ENCODE measurements at places on chromosomes 1 and 21. TPM values are rescaled to one million over a fixed set of nuclear protein-coding genes. Genes with fewer than 3 reads are reported as not detected.

GRCh38 chr1:7669559-7670311 is 101.4 kb upstream of the VAMP3 start:
- peak; percentile 61 for DNase-seq

GRCh38 chr1:199084293-199084692 is 445.5 kb downstream of the PTPRC start:
- no peak for DNase-seq

DNA sequence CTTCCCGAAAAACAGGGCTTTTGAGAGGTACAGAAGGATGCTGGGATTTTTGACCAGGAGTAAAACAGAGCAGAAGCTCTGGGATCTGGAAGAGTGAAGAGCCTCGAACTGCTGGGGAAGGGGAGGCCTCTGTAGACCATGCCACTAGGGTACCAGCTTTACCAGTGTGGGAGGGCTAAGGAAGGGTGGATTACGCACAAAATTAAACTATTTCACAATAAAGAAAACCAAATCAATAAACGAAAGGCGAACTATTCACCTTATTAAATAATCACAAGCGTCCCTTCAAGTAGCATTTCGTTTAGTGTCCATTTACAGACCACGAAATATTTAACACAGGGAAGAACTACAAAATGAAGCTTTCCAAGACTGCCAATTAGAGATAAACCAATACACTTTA is 723 bp downstream of the CZIB start:
- DNase-seq: no peak

GRCh38 chr1:70171512-70171911 is 33.9 kb downstream of the LRRC40 start:
- DNase-seq: no peak

GRCh38 chr1:38370716-38371504 is 324.3 kb upstream of the POU3F1 start:
- DNase-seq: no peak

GRCh38 chr1:84042461-84042860 is 43.5 kb upstream of the TTLL7 start:
- no peak for DNase-seq

- no peak for DNase-seq
Observed at GRCh38 chr1:229942501-229942900, 124.5 kb upstream of the GALNT2 start.

DNA sequence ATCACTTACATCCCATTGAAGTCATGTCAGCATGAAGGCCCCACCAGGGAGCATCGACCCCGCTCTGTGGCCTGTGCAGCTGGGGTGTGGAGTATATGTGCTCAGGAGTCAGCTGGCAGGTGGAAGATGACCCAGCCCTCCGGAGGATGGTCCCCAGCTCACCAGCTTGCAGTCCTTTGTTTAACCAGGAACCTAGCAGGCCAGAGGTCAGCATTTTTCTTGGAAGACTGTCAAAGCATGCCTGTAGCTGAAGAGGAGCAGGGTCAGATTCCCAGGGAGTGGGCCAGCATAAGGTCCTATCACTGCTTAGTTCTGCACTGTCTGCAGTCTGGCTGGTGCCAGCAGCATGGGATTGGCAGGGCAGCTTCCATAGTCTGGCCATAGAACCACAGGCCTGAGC is 12.7 kb downstream of the NFASC start:
- DNase-seq: no peak

DNA sequence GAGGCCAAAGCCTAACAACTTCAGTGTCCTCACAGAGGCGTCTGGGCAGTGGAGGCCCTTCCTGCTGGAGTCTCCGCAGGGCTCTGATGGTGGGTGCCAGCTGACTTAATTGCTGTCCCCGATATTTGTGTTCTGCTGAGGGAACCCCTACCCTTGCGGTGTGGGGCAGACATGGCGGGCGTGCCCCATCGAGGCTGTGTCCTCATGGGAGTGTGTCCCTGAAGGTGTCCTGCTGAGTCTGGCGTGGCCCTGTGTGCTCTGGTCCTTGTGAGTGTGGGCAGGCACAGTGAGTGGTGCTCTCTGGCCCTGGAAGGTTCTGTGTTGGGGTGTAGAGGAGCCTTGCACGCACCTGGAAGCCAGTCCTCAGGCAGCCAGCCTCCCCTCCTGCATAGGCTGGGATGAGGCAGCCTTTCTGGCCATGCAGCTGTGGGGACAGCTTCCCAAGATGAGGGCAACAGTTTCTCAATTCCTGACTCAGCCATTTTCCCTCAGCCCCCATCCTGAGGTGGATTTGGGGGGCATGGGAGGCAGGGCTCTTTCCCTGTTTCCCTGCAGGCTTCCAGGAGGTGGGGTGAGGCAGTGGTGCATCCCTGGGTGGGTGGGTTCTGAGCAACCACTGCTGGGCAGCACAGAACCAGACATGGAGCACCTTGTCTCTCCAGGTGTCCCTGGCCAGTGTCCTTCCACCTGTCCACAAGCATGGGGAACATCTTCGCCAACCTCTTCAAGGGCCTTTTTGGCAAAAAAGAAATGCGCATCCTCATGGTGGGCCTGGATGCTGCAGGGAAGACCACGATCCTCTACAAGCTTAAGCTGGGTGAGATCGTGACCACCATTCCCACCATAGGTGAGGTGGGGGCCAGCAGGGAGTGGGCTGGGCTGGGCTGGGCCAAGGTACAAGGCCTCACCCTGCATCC is 6.5 kb downstream of the C1orf35 start:
- no peak for DNase-seq

DNA sequence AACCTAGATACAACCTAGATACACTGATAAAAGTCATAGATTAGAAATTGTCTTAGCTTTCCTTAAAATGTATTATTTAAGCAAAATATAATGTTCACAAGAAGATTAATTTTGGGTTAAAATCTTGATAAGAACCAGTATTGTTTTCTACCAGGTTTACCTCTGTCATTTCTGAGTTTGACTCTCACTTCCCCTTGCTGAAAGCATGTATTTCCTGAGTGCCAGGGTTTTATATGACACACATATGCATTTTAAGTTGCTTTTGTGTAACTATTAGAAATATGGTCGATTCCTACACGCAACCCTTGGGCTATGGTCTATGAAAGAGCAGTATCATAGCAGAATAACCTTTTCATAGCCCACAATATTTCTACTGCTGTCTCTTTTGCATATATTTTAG is 351.7 kb downstream of the ZP4 start:
- DNase-seq: no peak

DNA sequence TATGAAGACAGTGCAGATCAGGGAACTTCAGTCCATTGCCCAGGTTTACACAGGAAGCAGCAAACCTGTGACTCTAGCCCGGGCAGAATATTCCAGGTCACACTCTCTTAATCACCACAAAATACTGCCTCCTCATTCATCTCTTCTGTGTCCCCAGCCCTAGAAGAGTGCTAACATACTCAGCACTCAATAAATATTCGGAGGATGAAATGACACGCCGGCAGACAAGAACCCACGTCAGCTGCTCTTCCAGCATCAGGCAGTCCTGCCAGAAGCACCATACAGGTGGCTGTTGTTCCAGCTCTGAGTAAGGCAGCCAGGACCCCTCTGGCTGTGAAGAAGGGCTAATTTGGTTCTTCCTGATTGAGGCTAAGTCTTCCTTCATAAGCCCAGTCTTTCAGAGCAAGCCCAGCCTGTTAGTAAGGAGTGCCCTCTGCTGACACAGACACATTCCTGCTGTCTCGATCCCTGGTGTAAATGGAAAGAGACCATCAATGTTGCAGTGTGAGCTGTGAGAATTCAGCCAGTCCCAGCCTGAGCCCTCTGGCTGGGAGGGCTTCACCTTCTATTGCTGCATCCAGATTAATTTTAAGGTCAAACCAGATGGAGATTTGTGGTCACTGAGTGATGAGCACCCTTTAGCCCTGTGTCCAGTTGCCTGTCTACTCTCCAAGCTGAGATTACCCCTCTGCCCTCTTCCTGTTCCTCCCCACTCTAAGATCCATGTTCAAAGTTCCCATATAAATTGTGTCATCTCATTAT is 45.0 kb upstream of the KIRREL1 start:
- peak; percentile 76 for DNase-seq

DNA sequence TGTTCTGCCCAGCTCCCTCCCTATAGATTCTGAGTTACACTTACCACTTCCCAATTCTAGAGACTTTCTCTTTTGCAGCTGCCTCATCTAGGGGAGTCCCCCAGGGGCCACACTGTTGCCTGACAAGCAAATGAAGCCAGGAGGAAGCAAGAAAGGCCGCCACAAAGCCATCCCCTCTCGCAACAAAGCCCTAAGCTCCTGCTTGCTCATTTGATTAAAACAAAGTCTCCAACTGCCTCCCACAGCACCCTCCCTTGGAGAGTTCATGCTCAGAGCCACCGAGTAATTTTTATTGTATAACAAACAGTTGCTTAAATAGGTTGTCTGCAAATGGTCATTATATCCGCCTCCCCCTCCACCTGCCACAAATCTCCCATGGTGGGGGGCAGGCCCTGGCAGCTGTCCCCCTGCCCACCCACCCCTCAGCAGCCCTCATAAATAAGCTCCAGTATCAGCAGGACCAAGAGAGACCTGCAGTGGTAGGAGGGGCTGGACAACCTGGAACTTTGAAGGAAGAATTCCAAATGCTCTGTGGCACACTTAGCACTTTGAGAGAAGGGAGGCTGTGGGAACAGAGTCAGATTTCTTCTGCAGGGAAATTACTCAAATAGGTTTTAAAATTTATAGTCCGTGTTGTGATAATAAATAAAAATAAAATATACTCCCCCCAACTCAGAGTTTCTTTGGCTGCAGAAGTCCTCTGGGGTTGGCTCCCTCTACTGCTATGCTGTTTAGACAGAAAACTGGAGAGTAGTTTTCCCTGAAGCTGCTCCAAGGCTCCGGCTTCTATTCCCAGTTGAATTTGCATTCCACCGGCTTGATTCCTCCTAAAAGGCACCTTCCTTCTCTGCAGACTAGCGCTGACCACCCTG is 237.5 kb downstream of the TTLL7 start:
- DNase-seq: no peak

GRCh38 chr1:221739018-221739676 is 2.7 kb downstream of the DUSP10 start:
- no peak for DNase-seq

GRCh38 chr1:202968895-202969295 is 1.8 kb upstream of the CYB5R1 start:
- DNase-seq: peak; percentile 86

DNA sequence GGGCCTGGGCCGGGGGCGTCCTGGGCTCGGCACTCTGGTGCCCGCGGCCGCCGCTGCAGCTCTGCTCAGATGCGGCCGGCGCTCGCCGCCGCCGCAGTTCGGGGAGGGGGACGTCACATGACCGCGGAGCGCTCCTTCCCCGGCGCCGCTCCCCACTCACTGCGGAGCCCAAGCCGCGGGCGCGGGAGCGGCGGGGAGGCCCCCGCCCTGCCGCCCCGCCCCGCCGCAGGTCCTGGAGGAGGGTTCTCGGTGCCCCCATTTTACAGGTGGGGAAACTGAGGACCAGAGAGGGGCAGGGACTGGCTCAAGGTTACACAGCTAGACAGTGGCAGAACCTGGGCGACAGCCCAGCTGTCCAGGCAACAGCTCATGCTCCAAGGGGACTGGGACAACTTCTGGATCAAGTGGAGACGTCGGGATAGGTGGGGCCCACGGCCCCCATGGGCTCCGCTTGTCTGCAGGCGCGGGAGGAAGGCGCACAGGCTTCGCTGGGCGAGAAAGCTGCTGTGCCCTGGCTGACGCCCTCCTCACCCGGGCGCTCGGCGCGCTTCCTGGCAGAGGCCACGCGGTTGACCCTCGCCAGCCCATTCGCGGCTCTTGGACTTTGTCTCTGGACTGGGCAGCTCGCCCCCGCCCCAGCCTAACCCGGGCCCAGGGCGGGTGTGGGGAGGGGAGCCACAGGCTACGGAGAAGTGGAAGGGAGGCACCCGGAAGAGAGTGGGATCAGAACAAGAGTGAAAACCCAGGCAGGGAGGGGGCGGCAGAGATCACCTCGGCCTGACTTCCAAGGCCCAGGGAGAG is at the start of gene RAP1GAP:
TSS of gene RAP1GAP (minus strand) at position 100 of the 801 bp plus-strand sequence. CDS start 49,325 bp downstream, outside the sequence.
- DNase-seq: no peak

DNA sequence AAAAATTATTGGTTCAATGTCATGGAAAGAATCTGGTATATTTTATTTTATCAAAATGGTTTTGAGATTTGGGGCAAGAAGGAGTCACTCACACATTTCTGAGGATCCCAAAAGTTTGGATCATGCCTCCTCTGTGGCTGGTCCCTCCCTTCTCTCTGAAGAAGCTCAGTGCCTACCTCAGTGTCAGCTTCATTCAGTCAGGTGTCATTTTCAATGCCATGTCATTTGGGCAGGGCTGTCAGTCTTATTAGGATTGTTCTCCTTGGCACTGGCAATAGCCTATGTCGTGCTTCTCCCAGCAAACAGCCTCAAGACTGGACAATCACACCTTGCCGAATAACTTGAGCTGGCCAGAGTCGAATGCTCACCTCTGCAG is 264.5 kb upstream of the CAMK1G start:
- no peak for DNase-seq

DNA sequence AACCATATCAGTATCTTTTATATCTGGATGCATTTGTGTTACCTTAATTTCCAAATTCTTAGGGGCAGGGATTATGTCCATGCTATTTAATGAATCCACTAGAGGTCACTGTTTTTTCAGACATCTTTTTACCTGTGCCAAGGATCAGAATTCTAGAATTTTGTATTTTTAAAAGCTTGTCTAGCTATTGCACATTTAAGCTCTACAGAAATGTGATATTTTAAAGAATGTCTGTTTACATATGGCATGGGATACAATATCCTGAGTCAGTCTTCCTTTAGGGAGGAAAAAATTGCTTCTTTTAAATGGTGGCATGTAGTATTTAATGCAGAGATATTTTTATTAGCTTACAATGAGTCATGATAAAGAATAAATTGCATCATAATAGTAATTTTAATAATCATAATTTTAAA is 11.3 kb downstream of the RPAP2 start:
- DNase-seq: peak; percentile 41

DNA sequence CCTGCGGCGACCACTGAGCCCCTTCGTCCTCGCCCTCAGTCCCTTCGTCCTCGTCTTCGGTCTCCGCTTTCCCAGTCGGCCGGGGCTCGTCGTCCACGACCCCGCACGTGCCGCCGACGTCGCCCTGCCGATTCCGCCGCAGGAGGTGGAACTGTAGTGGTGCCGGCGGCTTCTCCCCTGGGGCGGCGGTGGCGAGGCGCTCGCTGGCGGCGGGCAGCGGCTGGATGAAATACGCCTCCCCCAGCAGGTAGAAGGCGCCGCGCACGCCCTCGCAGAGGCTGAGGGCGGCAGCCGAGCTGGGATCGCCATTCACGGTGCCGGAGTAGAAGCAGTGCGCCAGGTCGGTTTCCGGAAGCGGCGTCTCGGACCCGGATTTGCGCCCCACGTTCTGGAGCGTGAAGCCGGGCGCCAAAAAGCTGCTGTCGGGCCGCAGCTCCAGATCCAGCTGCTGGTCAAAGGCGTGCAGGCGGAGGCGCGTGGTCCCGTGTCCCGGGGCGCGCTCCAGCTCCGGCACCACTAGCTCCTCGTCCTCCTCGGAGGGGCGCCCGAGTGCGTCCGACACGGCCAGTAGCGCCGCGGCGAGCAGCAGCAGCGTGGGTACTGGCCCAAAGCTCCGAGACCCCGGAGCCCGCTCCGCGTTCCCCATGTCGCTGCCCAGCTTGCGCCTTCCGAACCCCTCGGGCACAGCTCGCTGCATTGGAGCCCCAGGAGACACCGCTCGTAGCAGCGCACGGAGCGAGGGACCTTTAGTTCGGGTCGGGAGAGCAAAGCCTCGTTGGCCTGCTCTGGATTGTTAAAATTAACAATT is 747 bp downstream of the ADAMTS1 start:
- peak; percentile 40 for DNase-seq

TBX15 gene
- 0.64 TPM for total RNA-seq

HUNK gene
- total RNA-seq: 0.05 TPM

GNB1 gene
- total RNA-seq: 51.2 TPM

ACKR1 gene
- total RNA-seq: not detected

SLAMF9 gene
- total RNA-seq: 17.9 TPM

OR2G6 gene
- total RNA-seq: not detected

MROH7 gene
- not detected for total RNA-seq

All from SK-MEL-5 (cell line).